ENCODE measurements at places on chromosomes 12 and 14.

DNA sequence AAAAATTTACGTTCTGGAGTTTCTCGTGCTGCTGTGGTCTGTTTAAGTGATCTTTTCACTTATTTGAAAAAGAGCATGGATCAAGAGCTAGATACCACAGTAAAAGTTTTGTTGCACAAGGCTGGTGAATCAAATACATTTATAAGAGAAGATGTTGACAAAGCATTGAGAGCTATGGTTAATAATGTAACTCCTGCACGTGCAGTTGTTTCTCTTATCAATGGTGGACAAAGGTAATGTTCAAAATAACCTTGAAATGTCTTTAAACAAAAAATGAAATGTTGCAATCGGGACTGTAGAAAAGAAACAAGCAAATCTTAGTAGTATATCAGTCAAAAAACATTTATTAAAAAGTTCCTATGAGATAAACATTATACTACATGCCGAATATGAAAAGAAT is 39.3 kb upstream of the PRPF39 start:
- no peak for DNase-seq

DNA sequence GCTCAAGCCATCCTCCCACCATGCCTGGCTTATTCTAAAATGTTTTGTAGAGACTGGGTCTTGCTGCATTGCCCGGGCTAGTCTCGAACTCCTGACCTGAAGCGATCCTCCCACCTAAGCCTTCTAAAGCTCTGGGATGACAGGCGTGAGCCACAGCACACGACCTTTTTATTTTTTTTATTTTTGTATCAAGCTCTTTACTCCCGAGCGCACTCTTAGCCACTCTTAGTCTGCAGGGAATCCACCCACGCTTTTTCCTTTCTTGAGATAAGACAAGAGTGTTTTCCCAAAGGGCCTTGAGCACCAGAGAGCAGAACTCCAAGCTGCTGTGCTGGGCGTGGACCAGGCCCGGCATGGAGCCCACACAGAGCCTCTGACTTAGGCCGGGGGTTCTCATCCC is 23.4 kb downstream of the MAP1LC3B2 start:
- no peak for DNase-seq

DNA sequence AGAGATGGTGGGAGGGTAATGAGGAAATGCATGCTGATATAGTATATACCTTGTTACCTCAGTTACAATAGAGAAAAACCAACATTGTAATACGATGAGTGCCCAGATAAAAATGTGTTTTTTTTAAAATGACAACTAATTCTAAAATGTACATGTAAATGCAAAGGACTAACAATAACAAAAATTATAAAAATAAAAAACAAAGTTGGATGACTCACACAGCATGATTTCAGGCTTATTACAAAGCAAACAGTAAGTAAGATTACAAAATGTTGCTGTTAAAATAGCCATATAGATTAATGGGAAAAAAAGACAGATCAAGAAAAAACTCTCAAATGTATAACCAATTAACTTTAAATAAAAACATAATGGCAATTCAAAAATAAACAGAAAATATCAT is 1099.4 kb downstream of the FSCB start:
- DNase-seq, result no peak

GRCh38 chr14:102819176-102819628 is 42.0 kb downstream of the TRAF3 start:
- DNase-seq, result no peak

- DNase-seq, result no peak
These were observed 202.5 kb upstream of the LRIG3 start for GRCh38 chr12:59122784-59123183.

Data from pons (tissue), 1 donor.